ENCODE measurements at places on chromosomes 5 and 9.

DNA sequence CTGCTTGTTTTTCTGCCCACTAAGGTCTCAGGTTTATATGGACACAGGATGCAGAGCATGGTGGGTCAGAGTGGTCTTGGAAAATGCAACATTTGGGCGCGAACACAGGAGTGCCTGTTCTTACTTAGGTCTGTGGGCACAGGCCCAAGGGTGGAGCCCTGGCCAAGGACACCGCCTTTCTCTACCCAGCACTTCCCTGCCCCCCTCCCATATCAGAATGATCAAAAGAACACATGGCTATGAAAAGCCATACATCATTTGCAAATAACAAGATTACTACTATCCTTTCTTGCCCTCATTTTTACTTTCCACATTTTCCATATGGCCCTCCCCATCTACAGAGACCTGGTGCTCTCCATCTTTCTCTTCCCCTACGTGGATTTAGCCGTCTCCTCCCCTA is 162.2 kb downstream of the ENC1 start:
- no peak for DNase-seq

DNA sequence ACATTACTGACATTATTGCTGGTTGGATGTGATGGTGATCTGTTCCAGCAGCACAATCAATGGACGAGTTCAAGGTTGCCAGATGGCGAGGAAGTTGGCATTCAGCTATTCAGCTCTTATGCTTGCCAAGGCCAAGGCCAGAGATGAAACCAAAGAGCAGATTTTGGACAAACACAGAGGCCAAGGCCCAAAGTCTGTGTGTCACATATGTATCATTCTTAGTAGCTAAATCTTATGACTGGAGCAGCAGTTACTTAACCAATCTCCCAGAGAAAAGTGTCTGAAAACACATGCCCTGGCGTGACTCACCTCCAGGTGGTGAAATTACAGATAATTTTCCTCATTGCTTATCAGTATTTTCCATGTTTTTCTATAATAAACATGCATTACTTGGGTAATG is 189.0 kb upstream of the EGFLAM start:
- peak; percentile 89 for DNase-seq

DNA sequence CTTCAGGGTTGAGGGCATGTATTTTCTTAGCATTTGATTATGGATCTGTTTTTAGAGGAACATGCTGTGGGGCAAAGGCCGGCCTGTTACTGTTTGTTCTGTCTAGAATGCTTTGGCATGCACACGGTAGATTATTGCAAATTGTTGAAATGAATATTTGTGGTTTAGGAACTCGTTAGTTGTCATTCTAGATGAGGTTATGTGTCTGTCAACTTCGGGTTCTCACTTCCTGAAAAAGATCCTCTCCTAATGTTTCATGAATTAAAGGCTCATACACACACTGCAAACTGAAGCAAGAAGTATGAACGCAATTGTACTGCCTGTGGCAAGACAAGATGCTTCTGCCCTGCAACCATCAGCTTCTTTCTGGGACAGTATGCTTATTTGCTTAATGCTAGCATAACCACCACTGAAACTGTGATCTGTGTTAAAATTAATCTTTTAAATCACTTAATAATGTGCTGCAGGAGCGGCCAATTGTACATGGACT is 99.6 kb downstream of the BASP1 start:
- no peak for DNase-seq

DNA sequence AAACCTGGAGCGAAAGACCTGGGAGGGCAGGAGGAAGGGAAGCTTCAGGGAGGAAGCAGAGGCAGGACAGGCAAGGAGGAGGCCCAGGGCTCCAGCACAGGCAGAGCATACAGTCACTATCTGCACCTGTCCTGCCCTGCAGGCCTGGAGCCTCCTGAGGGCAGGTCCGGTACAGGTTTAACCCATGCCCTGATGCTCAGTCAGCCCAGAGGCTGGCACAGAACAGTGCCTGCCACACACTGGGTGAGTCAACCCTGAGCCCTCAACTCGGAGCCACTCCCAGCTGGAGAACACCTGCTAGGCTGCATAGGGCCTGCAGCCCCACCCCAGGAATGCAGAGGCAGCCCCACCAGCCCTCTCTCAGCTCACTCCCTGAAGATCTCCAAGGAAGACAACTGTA is 161.5 kb upstream of the PHYKPL start:
- DNase-seq = no peak

- no peak for DNase-seq
These were observed 75.5 kb downstream of the GPBP1 start for GRCh38 chr5:57249265-57249874.

GRCh38 chr5:22102823-22103359 is 750.3 kb downstream of the CDH12 start:
- no peak for DNase-seq

GRCh38 chr9:18071651-18072060 is 402.3 kb upstream of the ADAMTSL1 start:
- no peak for DNase-seq

DNA sequence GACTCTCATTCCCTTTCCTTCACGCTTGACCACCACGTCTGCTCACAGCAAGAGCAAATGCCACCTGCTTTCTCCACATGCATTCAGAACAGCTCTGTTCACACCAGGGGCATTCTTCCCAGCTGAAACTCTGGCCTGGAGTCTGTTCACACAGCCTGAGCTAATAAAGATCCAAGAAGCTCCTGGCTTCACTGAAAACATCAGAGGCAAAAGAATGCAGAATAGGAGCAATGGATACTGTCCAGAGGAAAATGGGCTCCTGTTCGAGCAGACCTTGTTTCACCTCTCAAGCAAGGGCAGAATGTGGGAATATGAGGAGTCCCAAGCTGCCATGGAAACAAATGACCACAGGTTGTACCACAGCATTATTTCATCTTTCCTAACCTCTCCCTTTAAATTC is 402.7 kb upstream of the TNC start:
- DNase-seq = peak; percentile 10

- peak; percentile 76 for DNase-seq
These were observed 114.9 kb upstream of the NFIB start for GRCh38 chr9:14428781-14429230.

DNA sequence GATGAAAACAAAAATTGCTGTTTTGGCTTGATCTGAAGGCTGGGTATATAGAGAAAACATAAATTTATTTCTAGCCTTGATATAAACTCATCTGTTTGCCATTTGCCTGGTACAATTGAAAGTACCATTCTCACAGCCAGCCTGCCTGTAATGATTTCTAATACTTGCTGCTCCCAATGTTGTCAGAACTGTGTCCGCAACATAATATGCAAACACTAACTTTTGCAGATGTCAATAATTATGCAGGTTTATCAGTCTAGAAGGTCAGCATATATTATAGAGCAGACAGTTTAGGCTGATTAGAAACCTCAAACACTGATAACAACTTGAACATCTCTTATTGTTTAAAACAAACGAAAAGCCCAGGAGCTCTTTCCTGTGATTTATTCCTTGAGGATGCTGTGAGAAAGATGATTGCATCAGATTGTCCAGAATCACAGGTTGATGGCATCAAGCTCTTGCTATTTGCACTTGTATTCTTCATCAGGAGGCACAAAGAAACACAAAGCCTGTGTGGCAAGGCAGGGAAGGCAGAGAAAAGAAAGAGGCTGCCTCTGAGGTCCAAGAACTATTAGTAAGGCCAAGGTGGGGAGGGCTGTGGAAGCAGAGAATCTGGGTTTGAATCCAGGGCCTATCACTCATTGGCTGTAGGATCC is 21.4 kb upstream of the HMHB1 start:
- no peak for DNase-seq

GRCh38 chr5:91225848-91226686 is 157.1 kb downstream of the ARRDC3 start:
- DNase-seq = no peak
